ENCODE measurements at places on chromosomes 13 and 19. TPM values are rescaled to one million over a fixed set of nuclear protein-coding genes. Genes with fewer than 3 reads are reported as not detected.

The SERP2 gene
- not detected for total RNA-seq

The RAB3D gene
- 5.1 TPM for total RNA-seq

The B3GNT8 gene
- 3.2 TPM for total RNA-seq

The IGFL1 gene
- not detected for total RNA-seq

The MUC16 gene
- total RNA-seq, result 0.12 TPM

The LCP1 gene
- total RNA-seq, result 1,101 TPM

The GRAMD1A gene
- total RNA-seq, result 109 TPM

DNA sequence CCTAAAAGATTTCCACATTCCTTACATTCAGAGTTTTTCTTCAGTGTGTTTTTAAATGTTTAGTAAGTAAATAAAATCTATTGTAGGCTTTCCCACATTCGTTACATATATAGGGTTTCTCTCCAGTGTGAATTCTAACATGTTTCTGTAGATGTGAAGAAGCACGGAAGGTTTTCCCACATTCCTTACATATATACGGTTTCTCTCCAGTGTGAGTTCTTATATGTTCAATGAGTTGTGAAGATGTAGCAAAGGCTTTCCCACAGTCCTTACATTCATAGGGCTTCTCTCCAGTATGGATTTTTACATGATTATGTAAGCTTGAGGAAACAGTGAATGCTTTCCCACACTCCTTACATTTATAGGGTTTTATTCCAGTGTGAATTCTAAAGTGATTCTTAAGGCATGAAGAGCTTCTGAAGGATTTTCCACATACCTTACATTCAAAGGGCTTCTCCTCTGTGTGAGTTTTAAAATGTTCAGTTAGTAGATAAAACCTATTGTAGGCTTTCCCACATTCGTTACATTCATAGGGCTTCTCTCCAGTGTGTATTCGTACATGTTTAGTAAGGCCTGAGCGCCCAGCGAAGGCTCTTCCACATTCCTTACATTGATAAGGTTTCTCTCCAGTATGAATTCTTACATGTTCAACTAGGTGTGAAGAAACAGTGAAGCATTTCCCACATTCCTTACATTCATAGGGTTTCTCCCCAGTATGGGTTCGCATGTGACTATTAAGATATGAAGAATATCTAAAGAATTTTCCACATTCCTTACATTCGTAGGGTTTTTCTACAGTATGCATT, 18.2 kb downstream of the ZNF121 start:
- H3K36me3 ChIP-seq, result peaks cover 96% of the 10 kb centered on the region
- no peaks in the 10 kb centered on the region for H3K4me1 ChIP-seq
- H3K4me3 ChIP-seq, result no peak overlapping the region
- no peak overlapping the region for H3K27ac ChIP-seq

DNA sequence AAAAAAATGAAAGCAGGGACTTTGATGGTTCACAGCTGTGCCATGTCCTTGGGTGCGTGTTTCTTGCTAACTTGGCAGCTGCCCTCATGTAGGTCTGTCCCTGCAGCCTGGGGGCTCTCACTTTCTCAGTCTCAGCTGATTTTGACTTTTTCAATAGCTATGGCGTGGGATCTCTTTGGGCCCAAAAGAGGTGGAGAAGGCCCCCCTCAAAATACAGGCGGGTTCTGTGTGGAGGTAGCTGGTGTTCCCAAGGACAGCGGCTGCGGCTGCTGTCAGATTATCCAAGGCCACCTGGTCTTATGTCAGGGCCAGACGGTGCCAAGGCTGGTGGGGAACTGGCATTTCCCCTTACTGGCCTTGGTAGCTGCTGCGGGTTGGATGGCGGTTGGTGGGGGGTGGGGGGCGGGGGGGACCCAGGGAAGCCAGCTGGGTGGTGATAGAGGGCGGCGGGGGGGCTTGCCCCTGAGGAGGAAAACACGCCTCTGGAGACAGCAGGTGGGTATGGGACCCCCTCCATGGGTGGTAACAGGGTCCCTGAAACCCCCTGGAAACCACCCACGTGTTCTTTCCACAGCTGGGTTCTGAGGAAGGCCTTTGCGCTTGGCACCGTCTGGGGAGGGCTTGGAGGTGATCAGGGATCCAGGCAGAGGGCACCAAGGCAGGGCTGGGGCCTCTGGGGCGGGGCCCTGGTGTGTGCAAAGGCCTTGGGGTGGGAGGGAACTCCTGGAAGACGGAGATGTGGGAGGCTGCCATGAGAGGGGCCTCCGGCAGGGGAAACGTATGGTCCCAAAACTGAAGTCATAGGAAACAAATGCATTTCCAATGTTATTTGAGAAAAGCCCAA, 4.1 kb downstream of the TIMM13 start:
- H3K27me3 ChIP-seq, result no peaks in the 10 kb centered on the region
- H3K4me1 ChIP-seq, result peaks cover 12% of the 10 kb centered on the region
- peaks cover 2% of the 10 kb centered on the region for H3K36me3 ChIP-seq

- DNase-seq, result no peak
- H3K36me3 ChIP-seq, result peaks cover 29% of the 10 kb centered on the region
- H3K27me3 ChIP-seq, result no peaks in the 10 kb centered on the region
- no peak overlapping the region for H3K27ac ChIP-seq
These were observed 55.2 kb downstream of the ELF1 start for GRCh38 chr13:40963927-40964326.

- H3K4me1 ChIP-seq, result peaks cover 9% of the 10 kb centered on the region
- no peaks in the 10 kb centered on the region for H3K27me3 ChIP-seq
- no peak for DNase-seq
- H3K27ac ChIP-seq, result no peak overlapping the region
These were observed 23.0 kb downstream of the CHERP start for GRCh38 chr19:16519230-16519687.

GRCh38 chr13:45926741-45927140, 75.2 kb upstream of the SIAH3 start:
- H3K27me3 ChIP-seq, result no peaks in the 10 kb centered on the region
- no peak overlapping the region for H3K27ac ChIP-seq
- H3K4me3 ChIP-seq, result no peak overlapping the region
- DNase-seq, result no peak

GRCh38 chr19:21585281-21585890, 80.0 kb downstream of the ZNF429 start:
- no peaks in the 10 kb centered on the region for H3K4me1 ChIP-seq
- DNase-seq, result no peak
- no peak overlapping the region for H3K27ac ChIP-seq
- H3K27me3 ChIP-seq, result no peaks in the 10 kb centered on the region

- H3K27me3 ChIP-seq, result peaks cover 13% of the 10 kb centered on the region
- H3K4me1 ChIP-seq, result no peaks in the 10 kb centered on the region
- no peak overlapping the region for H3K27ac ChIP-seq
These were observed 63.7 kb upstream of the SACS start for GRCh38 chr13:23497191-23497590.

- no peaks in the 10 kb centered on the region for H3K36me3 ChIP-seq
- no peak overlapping the region for H3K4me3 ChIP-seq
- H3K27me3 ChIP-seq, result no peaks in the 10 kb centered on the region
- DNase-seq, result no peak
- H3K27ac ChIP-seq, result no peak overlapping the region
- H3K4me1 ChIP-seq, result no peaks in the 10 kb centered on the region
These were observed 77.4 kb upstream of the NBEA start for GRCh38 chr13:34864671-34865070.

GRCh38 chr19:49362929-49363267, 682 bp upstream of the TEAD2 start:
- H3K4me3 ChIP-seq, result no peak overlapping the region
- DNase-seq, result no peak
- H3K27me3 ChIP-seq, result peaks cover 14% of the 10 kb centered on the region
- no peak overlapping the region for H3K27ac ChIP-seq
- H3K4me1 ChIP-seq, result no peaks in the 10 kb centered on the region
- H3K36me3 ChIP-seq, result no peaks in the 10 kb centered on the region

GRCh38 chr19:41416194-41416674, 10.9 kb downstream of the B3GNT8 start:
- no peaks in the 10 kb centered on the region for H3K4me1 ChIP-seq
- no peak overlapping the region for H3K27ac ChIP-seq
- H3K4me3 ChIP-seq, result no peak overlapping the region
- peaks cover 12% of the 10 kb centered on the region for H3K36me3 ChIP-seq
